ENCODE measurements at places on chromosomes 12 and 14.
A peak's percentile ranks its signal among the peaks of the same experiment; 100 is the strongest.

- no peak for DNase-seq
Measured at GRCh38 chr14:56514663-56515371, 64.8 kb upstream of the TMEM260 start.

GRCh38 chr12:94147991-94148738, at the start of gene PLXNC1:
TSS of gene PLXNC1 (plus strand) at chr12:94148577. CDS start at chr12:94148972, 395 bp downstream.
- DNase-seq: peak; percentile 56

GRCh38 chr12:117472983-117473382, 111.6 kb upstream of the NOS1 start:
- no peak for DNase-seq

GRCh38 chr14:34359420-34360117, 102.5 kb downstream of the SPTSSA start:
- no peak for DNase-seq

GRCh38 chr14:74941676-74942097, 13.7 kb downstream of the PGF start:
- peak; percentile 54 for DNase-seq

GRCh38 chr14:35940291-35940690, 114.2 kb downstream of the BRMS1L start:
- no peak for DNase-seq

GRCh38 chr12:104890476-104891096, 67.5 kb downstream of the SLC41A2 start:
- no peak for DNase-seq
